Left lobe of liver (tissue), 2 donors: ENCODE measurements at places on chromosomes 6 and 20. TPM values are rescaled to one million over a fixed set of nuclear protein-coding genes. Genes with fewer than 3 reads are reported as not detected.

DNA sequence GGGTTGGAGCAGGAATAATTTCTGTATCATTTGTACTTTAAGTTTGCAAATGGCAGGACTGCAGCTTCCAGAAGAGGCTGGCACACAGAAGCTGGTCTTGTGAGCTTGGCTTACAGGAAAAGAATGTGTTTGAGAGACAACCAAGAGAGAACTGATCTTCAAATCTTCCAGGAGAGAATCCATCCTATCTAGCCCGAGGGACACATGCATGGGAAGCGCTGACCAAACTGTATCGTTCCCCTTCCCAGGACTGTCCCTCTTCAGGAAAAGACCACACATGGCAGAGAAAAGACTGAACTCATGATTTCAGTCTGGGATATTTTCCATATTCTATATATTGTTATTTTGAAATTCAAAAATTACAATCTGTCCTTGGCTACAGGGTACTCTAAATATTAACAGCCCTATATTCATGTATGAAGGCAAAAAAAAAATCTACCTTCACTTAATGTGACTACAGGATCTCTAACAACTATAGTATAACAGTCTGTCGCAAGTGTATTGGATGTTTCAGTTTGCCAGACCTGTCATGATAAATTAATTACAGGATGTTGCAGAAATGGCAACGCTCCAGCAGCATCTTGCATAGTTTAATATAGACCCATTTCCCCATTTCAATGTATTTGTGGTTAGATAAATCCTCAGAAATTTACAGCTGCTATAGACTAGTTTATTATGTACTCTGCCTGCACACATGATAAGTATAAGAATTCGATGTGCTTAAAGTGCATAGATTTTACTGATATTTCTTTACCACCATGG, 99.4 kb downstream of the MYB start:
- DNase-seq, result no peak

Gene OPRM1
- not detected for total RNA-seq

Gene MACROD2
- 3.7 TPM for total RNA-seq

DNA sequence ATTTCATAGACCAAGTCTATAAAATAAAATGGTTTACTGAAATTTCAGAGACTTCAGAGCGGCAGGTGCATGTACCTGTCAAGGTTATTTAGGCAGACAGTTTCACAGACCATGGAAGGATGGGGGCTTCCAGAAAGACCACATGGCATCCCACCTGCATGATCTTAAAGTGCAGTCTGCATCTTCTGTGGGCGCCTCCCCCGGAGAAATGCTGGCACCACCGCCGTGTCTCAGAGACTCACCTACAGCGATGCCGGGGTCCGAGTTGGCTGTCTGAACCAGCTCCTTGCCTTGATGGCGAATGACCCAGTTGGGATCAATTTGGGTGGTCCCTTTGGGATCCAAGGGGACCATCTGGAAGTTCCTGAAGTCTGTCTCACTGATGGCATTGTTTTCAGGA, 30.6 kb downstream of the THBS2 start:
- no peak for DNase-seq

- no peak for DNase-seq
Observed at GRCh38 chr6:138336221-138336620, 41.5 kb upstream of the SMIM28 start.
